ENCODE measurements at places on chromosomes 3 and 15.

- DNase-seq = no peak
Observed at GRCh38 chr3:119257654-119258410, 17.2 kb upstream of the B4GALT4 start.

DNA sequence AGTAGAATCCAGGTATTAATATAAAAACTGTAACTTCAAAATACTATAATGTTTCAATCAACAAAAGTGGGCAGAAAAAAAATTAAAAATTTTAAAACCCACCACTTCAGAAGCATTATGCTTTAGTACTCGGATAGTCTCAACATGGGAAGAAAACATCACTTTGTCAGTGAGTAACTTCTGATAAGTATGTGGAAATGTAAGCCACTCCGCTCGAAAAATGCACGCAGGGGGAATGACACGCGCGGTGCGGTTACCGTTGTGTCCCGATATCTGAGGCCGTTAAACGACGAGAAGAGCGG lies 656 bp downstream of the NGLY1 start:
- DNase-seq = no peak

DNA sequence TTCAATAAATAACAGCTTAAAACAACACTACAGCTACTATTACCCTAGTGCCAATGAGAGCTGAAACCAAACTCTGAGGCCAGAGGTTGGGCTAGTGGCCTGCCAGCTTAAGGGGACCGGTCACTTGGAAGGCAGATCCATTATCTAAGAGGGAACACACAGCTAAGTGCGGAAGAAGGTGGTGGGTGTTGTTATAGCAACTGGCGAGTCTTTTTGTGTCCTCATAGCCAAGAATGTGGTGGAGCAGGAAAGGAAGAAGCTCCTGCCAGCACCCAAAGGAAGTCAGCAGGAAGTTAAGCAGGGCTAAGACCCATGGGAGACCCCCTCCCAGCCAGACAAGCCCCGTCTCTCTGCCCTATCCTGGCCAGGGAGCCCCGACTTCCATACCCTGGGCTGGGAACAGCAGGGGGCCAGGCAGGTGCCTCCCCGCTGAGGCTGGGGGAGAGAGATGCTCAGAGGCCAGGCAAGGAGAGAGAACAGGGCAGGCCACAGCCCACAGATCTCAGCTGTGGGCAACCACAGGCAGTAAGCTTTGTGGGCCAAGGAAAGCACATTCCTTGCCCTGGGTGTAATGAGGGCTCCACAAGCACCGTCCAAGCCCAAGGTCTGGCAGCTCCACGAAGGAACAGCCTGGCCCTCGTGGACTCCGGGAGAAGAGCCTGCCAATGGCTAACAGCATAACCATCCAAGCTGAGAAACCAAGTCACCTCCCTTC lies 34.0 kb upstream of the HRH1 start:
- DNase-seq = no peak

DNA sequence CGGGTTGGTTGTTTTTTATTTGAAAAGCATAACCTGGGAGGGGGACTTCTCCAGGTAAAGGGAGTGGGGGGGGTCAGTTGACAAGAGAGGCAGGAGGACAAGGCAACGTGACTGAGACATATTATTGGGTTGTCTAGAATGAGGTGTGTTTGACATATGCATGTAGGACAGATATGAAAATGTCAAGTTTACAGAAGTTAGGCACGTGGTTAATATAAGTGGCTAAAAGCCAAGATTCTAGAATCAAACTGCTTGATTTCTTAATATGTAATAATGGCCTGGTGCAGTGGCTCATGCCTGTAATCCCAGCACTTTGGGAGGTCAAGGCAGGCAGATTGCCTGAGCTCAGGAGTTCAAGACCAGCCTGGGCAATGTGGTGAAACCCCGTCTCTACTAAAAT lies 212.8 kb downstream of the SQOR start:
- DNase-seq = no peak

DNA sequence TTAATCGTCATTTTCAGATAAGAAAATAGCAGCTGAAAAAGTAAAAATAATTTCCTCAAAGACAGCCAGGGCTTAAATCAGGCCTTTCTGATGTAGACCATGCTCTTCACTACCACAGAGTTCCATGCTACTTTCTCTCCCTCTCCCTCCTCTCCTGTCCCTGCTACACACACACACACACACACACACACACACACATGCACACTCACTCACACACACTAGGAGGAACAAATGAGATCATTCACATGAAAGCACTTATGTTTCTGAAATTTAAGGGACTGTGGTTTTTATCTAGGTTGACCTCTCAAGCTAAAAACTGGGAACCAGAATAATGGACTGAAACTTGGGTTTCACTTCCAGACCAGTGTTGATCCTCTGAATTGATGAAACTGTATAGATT lies 4.1 kb upstream of the PSMA4 start:
- no peak for DNase-seq

GRCh38 chr3:114418724-114419543 lies 125.1 kb downstream of the TIGIT start:
- no peak for DNase-seq

- no peak for DNase-seq
Observed at GRCh38 chr3:143811602-143812001, 36.7 kb downstream of the SLC9A9 start.

- DNase-seq = no peak
Observed at GRCh38 chr3:1515882-1516281, 423.1 kb downstream of the CNTN6 start.

DNA sequence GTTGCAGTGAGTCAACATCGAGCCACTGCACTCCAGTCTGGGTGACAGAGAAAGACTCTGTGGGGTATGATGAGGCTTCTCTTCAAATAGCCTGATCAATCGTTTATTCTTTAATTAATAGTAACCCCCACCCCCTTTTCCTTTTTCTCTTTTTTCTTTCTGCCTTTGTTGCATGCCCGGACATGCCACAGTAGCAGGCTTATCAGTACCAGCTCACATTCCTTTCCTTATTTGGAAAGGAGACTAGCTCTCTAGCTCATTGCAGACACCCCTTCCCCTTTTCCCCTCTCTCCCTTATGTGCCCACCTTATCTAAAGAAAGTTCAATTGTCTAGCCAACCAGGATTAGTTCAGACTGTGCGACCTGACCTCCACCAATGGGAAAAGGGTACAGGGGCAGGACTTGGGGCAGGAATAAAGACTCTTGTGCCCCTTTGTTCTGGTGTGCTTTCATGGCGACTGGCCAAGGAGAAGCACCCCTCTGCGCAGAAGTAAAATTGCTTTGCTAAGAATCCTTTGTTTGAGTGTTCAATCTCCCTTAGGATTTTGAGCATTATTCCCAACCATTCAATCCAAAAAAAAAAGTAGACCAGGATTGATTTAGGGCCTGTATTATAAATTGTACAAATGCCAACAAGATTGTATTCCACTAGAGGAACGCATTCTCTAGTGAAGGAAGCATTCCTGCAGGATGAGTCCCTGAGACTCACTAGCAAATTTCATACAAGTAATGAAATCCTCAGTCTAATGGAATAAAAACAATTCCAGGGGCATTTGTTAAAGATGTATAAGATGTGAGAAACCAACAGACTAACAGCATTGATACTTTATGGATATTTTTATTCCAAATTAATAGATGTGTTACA lies 95.8 kb upstream of the SNRPN start:
- DNase-seq = no peak

GRCh38 chr3:162014284-162014683 lies 517.7 kb downstream of the OTOL1 start:
- DNase-seq = no peak

- DNase-seq = no peak
Observed at GRCh38 chr3:55708242-55708641, 221.1 kb upstream of the WNT5A start.

- DNase-seq = no peak
Observed at GRCh38 chr15:29352402-29352801, 82.8 kb upstream of the NSMCE3 start.

DNA sequence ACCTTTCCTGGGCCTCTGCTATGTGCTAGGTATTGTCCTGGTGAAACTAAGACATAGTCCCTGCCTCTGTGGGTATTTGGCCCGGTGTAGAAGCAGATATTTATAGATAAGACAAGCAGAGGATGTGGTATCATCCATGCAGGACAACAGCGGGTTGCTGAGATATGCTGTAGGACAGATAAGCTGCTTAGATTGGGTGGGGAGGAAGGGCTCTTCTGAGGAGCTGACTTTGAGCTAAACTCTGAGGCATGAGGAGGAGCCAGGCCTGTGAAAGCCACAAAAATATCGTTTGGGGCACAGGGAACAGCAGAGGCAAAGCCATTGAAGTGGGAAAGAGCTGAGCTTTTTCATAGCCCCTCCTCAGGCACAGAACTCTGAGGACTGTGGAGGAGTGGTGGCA lies 492.5 kb upstream of the CFAP20DC start:
- no peak for DNase-seq

GRCh38 chr3:177329854-177330253 lies 132.6 kb upstream of the TBL1XR1 start:
- no peak for DNase-seq

GRCh38 chr3:100578646-100579045 lies 30.8 kb upstream of the ADGRG7 start:
- no peak for DNase-seq

DNA sequence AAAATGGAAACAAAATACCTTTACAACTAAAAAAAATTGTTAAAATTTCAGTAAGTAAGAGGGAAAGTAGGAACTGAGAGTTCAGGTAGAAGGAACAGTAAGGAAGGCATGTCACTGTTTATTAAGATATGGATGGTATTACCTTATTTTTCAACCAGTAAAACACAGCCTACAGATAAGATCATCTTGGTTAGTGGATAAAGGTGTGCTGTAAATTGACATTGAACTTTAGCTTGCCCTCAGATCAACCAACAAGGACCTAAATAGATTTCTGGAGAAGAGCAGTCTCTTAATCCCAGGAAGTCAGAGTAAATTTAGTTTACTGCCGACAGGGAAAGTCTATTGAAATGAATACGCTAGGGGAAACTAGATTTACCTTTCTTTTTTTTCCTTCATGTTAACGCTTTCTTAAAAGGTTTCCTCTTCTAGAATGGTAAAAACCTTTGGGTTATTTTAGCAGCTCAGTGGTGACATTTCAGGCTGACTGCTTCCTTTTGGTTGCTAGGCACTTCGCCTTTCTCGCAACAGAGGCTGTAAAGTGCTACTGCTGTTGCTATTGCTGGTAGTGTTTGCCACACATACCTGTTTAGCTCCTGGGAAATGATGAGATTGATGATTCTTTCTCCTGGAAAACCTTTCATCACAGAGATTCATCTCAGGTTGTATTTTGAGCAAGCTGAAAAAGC lies 12.9 kb downstream of the DZIP3 start:
- no peak for DNase-seq

DNA sequence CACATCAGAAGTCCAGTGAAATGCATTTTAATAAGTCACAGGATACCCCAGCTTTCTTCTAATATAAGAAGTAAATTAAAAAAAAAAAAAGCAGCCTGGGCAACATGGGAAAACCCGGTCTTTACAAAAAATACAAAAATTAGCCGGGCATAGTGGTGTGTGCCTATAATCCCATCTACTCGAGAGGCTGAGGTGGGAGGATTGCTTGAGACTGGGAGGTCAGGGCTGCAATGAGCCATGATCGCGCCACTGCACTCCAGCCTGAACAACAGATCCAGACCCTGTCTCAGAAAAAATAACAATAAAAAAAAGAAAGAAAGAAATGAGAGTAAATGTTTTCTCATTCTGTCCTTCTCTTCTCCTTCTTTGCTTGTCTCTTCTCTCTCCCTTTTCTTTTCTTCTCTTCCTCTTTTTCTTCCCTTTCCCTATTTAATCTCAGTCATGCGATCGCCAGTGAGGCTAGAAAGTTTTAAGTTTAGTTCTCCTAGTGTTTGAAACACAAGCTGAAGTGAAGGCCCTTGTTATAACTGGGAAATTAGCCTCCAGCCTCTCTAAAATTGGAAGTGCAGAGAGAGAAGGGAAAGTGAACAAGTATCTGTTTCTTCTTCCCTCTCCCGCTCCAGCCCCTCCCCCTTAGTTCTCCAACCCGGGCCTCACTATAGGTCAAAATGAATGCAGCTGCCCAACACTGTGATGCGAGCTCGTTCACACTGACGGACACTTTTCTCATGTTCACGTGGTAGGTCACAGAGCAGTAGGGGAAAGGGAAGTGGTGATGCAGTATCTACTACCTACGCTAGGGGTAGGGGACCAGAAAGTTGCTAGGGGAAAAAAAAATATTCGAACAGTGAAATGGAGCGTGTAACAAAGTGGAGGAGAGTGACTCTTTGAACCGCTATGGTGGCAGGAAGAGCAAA lies 23.5 kb upstream of the TSC22D2 start:
- DNase-seq = peak; percentile 49

DNA sequence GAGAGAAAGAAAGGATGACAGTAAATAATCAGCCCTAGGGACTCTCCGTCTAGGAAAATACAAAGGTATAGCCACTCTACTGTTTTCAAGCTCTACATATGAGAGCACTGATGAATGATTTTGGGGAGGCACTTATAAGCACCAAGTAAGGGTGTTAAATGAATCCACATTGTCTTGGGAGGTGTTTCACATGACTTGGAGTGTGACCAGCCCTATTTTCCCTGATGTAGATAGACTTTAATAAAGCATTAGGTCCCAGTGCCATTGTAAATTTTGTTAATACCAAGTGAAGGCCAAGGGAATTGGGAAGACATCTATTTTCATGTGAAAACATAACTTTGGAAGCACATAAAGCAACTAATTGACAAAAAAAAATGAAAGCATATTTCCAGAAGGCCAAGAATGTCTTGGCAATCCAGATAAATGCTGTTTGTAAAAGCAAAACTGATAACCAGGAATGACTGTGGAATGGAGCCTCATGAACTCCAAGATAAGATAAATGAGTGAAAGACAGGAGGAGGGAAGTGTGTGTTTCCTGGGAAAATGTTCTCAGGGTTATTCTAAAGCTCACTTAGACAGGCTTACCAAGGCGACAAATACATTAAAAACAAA lies 96.0 kb upstream of the MYZAP start:
- no peak for DNase-seq

DNA sequence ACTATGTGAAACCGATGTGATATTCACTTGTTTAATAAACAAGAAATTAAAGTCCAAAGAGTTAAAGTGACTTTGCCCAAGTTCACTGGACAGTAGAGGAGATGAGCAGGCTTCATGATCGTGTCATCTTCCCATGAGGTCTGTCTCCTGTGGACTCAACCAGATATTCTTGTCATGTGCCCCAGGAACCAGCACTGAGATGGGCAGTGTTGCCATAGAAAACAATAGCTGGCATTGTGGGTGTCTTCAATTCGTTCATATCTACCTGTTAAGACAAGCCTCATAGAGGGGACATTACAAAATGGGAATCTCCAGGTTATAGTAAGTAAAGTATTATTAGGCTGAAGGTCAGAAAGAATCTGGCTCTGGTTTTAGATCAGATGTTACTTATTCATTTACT lies 184.8 kb upstream of the BCL6 start:
- no peak for DNase-seq

GRCh38 chr3:127389420-127389819 lies 101.6 kb upstream of the PRR20G start:
- no peak for DNase-seq

- no peak for DNase-seq
Observed at GRCh38 chr15:74038707-74039655, 43.4 kb downstream of the GOLGA6A start.
